ENCODE measurements at places on chromosomes 5 and 9.

- no peak for DNase-seq
These were observed 83.6 kb downstream of the ERMP1 start for GRCh38 chr9:5749306-5749705.

DNA sequence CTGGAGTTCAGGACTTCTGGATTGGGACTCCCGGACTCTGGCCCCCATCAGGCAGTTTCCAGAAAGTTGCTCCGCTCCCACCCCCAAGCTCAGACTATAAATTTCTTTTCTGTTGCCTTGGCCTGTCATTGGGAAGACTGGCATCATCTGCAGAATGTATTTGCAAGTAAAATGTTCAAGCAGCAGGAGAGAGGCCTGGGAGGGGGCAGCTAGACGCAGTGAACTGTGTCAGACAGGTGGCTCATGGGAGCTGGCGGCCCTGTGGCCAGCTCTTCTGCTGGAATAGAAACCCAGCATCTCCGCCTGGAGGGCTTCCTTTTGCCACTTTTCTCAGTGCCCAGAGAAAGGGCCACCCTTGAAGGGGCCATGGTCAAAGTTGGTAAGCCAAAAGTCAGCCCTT, 16.0 kb downstream of the INSYN2B start:
- DNase-seq: no peak

GRCh38 chr9:114898741-114899140, 31.6 kb downstream of the TNFSF8 start:
- DNase-seq: no peak

DNA sequence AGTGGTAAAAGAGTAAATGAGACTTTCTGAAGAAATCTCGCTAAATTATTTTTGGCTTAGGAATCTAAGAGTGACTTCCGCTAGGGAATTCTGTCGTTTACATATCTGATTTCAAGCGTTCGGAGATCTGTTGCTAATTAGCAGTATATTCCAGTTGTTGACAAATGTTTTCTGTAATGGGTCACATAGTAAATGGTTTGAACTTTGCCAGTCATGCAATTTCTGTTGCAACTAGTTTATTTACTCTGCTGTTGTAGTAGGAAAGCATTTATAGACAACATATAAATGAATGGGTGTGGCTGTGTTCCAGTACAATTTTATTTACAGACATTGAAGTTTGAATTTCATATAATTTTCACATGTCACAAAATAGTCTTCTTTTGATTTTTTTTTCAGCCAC, 57.4 kb upstream of the JAK2 start:
- DNase-seq: no peak

DNA sequence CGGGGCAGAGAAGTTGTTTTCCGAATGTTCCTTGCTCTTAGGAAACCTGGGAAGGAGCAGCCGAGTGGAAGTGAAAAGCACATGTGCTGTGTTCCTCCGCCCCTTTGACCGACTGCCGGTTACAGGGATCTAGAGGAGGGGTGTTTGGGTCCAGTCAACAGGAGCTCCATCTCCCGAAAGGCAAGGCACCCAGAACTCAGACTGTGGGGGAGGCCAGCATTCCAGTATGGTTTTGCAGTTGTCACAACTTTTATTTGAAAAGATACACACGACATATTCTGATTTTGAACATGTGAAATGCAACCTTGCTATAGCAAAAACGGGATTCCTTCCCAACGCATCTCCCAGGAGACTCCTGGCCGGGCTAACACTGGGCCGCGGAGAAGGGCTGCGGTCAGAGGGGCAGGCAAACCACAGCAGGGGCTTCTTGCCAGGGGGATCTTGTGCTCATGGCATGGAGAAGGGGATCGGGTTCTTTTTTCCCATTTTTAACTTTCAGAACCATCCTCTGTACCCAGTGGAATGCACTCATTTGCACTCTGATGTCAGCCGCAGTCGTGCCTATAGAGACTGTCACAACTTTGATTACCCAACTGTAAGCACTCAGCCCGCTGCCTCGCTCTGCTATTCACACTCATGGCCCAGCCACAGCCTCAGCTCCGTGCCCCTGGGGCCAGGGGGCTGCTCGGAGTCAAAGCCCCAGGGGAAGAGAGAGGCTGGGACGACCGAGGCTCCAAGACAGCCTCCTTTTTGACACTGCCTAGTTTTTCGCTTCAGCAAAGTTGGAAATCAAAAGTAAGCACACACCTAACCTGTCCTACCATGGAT, 3.9 kb downstream of the QRFP start:
- DNase-seq: no peak

DNA sequence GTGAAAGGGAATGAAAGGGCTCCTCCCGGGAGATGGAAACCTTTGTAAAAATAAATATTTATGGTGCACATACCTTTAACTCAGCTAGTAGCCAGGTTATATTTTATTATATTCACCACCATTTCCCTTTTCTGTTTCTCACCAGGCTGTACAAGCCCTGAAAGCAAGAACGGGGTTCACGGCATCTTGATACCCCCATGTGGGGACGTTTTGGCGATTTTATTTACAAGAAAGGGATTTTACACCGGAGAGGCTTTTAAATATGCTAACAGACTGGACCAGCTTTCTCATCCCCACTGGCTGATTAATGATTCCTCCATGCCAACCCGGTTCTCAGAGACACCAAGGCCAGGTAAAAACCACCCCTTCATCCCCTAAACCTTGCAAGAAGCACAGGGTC, 19.2 kb downstream of the IL12B start:
- DNase-seq: no peak

DNA sequence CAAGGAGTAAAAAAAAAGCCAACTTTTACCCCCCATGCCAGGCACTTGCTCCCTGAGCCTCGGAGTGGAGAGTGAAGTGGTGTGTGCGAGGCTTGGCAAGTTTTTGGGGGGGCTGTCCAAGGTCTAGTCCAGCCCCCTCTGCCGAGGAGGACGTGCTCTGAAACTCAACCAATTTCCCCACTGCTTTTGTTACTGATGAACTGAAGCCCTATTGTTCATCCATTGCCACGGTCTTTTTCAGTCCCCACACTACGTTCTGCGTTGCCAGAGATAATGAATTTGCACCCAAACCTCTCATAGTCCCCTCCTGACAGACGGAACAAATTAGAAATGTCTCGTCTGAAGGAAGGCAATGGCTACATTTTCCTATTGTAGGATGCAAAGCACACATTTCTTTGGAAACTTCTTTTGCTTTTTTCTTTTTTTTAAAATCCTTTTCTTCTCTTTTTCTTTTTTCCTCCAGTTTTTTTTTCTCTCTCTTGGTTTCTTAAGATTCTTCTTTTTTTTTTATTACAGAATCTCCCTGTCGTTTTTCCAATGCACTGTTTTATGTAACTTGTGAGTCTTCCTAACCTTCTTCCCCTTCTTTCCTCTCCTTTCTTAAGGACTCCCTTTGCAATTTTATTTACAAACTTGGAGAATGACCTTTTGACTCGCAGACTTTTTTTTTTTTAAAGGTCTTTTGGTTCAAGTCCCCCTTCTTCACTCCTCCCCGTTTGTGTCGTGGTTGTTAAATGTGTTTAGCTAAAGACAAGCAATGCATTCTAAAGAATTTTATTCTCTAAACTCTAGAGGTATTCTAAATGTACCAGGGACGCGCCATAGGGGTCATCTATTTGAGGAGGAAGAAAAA, 209.5 kb downstream of the MEF2C start:
- DNase-seq: no peak

- DNase-seq: no peak
These were observed 60.8 kb downstream of the TSTD2 start for GRCh38 chr9:97572196-97572891.

- no peak for DNase-seq
These were observed 13.4 kb downstream of the HMGXB3 start for GRCh38 chr5:150013931-150014330.

GRCh38 chr9:114936581-114936980, 6.2 kb upstream of the TNFSF8 start:
- DNase-seq: no peak

- no peak for DNase-seq
These were observed 134.1 kb downstream of the NUDT12 start for GRCh38 chr5:103428411-103428871.

DNA sequence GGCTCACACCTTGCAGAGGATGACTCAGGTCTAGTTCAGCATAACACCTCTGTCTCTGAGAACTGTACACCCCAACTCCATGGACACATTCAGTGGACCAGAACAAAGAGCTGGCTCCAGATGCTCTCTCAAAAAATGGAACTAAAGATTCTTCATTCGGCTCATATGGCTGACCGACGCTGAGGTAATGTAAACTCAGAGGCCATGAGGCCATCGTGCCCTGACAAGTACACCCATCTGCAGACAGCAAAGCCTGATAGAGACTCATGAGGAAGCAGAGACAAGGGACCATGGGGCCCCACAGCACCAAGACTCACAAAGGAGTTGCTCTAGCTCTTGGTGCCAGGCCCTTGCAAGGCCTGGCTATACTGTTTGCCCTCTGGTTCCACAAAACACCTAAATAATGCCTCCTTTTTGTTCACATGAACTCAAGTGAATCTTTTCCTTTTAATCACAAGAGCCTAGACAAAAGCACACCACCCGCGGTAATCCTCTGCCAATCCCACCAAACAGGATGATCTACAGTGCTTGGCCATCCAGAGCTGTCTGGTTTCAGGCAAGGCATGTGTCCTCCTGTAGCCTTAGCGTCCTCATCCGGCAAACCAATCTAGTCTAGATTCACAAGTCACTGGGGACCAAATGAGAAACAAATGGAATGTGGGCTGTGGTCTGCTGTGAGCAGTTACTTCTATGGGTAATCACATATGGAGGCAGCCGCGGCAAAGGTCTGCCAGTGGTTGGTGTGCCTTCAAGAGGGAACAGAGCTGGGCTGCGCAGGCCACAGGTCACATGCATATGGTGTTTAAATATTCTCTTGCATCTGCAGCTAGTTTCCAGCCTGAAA, 22.7 kb downstream of the MED27 start:
- DNase-seq: no peak

All from cortex of kidney (tissue), 1 donor.